ENCODE measurements at places on chromosomes 7 and 10.

- no peak for DNase-seq
These were observed 5.5 kb upstream of the ZNF316 start for GRCh38 chr7:6631605-6632004.

- DNase-seq, result no peak
These were observed 528.9 kb downstream of the CNTNAP2 start for GRCh38 chr7:146645383-146645976.

- no peak for DNase-seq
These were observed 362.4 kb upstream of the ZNF32 start for GRCh38 chr10:44010873-44011602.

DNA sequence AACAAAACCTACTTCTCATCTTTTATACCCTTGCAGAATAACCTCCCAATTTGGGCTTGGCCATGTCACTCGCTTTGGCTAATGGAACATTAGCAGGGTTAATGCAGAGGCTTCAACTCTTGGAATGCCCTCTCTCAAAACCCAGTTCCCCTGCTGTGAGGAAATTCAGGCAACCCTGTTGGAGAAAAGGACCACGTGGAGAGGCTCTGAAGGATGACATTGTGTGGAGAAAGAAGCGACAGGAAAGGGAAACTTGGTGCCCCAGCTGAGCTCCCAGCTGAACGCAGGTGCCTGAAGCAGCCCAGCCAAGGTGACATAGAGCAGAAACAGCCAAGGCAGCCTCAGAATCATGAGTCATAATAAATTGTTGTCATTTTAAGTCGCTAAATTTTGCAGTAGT is 214.2 kb upstream of the GHITM start:
- DNase-seq, result no peak

- DNase-seq, result no peak
These were observed 486.0 kb upstream of the LRRN3 start for GRCh38 chr7:110604885-110605284.

- DNase-seq, result no peak
These were observed 79.6 kb downstream of the INPP5A start for GRCh38 chr10:132616996-132617736.

GRCh38 chr7:144784943-144785342 is 50.9 kb downstream of the TPK1 start:
- no peak for DNase-seq

DNA sequence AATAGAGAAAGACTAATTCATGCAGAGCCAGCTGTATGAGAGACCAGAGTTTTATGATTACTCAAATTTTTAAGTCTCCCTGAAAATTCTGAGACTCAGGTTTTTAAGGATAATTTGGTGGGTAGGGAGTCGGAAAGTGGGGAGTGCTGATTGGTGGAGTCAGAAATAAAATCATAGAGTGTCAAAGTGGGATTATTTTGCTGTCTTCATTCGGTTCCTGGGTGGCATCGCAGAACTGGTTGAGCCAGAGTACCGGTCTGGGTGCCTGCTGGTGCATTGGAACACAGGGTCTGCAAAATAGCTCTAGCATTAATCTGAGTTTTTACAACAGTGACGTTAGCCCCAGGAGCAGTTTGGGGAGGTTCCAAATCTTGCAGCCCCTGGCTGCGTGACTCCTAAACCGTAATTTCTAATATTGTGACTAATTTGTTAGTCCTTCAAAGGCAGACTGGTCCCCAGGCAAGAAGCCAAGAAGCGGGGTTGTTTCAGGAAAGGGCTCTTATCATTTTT is 32.4 kb downstream of the GPRIN2 start:
- no peak for DNase-seq
